ENCODE measurements at places on chromosomes 6 and 20. TPM values are rescaled to one million over a fixed set of nuclear protein-coding genes. Genes with fewer than 3 reads are reported as not detected.

Gene PROKR2
- not detected for polyA plus RNA-seq

Gene PAK5
- not detected for polyA plus RNA-seq

Gene AVP
- not detected for polyA plus RNA-seq

Gene C6orf58
- not detected for polyA plus RNA-seq

Gene WFDC12
- not detected for polyA plus RNA-seq

Gene CALHM4
- polyA plus RNA-seq = not detected

Gene SULF2
- polyA plus RNA-seq = not detected

Gene MCHR2
- not detected for polyA plus RNA-seq

Data from K562 (cell line).